ENCODE measurements at places on chromosomes 13 and 19.

- no peak for DNase-seq
These were observed 1.1 kb downstream of the CDKN2D start for GRCh38 chr19:10567656-10568055.

DNA sequence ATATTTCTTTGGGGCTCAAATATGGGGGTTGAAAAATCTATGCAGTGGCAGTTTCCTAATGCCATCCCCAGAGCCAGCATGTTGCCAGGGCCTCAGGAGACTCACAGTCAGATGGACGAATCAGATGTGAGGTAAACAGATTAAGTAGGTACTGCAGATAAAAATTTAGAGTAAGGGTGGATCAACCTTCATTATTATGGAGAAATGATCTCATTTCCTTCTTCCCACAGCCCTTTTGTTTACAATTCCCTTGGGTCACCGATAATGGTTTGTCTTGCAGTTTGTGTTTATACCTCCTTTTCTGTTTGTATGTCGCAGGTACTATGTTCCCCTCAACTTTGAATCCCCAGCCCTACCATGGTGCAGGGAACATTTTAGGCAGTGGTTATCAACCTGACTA, 20.0 kb downstream of the DIAPH3 start:
- no peak for DNase-seq

GRCh38 chr13:83503424-83503823, 378.9 kb downstream of the SLITRK1 start:
- DNase-seq, result no peak

GRCh38 chr13:100089465-100090032, 656 bp downstream of the PCCA start:
- DNase-seq, result no peak

DNA sequence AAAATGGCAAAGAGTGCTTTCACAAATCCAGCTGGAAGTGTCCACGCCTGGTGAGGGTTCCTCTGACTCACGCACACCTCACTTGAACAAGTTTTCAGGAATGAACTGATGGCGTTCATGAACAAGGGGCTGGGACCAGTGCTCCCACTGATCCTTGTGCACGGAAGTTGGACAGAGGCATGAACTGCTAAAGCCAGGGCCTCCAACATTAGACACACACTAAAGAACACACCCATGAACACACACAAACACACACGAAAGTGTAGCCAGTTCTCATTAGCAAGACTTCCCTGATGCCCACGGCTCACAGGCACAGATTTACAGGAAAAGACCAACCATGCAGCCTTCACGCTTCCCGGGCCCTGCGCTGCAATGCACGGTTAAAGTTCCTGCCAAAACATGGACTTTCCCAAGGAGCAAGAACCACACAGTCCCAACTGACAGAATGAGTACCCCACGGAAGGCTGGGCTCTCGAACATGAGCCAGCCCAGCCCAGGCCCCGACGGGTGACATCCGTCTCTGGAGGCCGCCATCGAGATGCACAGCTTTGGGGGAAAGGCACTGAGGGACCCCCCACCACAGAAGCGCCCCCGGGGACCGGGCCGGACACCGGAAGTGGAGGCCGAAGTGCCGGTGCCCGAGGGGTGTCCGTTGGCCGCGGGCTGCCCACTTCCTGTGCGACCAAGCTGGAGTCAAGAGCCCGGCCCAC, 808 bp downstream of the DNMT1 start:
- no peak for DNase-seq

DNA sequence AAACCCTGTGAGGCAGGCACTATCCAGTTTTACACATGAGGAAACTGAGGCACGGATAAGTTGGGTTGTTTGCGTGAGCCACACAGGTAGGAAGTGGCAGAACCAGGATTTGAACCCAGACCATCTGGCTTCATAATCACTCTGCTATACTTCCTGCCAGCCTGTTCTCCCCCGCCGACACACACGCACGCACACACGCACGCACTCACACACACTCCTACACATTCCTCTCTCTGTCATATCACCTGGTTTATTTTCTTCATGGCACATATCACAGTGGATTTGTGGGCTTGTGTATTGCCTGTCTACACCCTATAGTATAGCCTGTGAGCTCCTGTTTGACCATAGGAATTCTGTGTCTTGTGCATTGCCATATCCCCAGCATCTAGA, 140.0 kb downstream of the SIPA1L3 start:
- DNase-seq, result no peak

GRCh38 chr19:15315101-15315500, 17.2 kb downstream of the BRD4 start:
- DNase-seq, result no peak

GRCh38 chr19:50803633-50804419, 13.6 kb downstream of the ACP4 start:
- DNase-seq, result peak; percentile 66

DNA sequence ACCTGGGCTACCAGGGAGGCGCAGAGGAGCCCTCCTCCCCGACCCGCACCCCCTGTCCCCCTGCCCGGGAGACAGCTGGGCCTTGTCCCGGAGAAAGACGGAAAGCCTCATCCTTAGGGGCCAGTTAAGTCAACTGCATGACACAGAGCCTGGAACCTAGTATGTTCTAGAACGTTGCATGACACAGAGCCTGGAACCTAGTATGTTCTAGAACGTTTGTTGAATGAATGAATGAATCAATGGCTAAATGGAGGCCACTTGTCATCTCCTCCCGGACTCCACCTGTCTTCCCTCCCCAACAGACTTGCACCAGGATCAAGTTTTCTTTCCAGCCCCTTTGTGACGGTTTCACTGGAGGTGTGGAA, 706 bp downstream of the SERP2 start:
- DNase-seq, result no peak

- no peak for DNase-seq
These were observed 302.7 kb downstream of the FGF9 start for GRCh38 chr13:21973437-21974125.

DNA sequence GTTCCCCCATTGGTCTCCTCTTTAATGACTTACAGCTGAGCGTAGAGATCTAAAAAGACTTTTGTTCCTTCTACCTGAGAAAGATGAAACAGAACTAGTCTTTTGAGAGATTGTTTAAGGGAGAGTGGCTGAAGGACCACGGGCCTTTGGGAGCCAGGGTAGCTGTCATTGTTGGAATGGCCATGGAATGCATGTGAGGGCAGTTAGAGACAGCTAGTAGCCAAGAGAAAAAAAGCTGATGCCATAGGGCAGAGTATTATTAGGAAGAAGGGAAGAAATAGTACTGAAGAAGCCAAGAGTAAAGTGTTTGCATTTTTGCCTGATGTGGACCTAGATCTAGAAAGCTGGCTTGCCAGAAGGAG, 5.6 kb downstream of the ZNF507 start:
- no peak for DNase-seq

DNA sequence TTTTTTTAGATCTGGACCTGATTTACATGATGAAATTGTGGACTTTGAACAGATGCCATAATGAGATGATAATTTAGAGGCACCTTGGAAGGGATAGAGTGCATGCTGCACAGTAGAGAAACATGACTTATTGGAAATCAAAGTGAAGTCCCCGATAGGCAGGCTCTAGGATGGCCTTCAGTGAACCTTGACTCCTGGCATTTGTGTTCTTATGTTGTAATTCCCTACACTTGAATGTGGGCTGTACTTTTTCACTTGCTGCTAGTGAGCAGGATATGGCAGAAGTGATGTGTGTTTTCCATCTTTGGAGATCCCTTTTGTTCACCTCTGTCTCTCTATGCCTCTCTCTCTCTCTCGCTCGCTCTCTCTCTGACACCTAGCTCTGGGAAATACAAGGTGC, 1614.6 kb downstream of the PCDH9 start:
- no peak for DNase-seq

GRCh38 chr13:96904232-96904631, 90.0 kb downstream of the OXGR1 start:
- no peak for DNase-seq

DNA sequence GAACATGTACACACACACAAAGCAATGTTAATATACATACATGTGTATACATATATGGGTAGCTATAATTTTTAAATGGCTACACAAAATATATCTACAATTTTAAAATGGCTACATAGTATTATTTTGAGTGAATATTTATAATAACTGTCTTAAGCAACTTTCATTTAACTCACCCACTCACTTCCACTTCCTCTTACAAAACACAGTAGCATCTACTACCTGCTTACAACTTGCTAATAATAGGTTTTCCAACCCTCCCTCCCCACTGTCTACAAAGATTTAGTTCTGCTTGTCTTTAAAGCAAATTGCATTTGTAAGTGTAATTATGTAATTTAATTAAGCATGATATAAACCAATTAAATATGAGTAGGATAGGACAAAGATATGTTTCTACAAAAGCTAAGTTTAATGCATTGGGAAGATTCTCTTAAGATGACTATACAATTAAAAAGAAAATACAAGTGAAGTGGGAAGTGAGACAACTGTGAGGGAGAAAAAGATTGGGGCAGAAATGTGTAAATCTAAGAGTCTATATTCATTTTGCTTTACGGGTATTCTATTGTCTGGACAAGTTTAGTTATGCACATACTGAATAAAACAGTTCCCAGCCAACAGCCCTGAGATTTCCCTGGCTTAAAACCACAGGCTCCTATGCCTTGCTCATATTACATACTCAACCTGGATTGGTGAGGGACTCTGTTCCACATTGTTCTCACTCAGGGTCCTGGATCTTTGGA, 583.1 kb downstream of the EFNB2 start:
- no peak for DNase-seq
